ENCODE measurements at places on chromosomes 2 and 18. TPM values are rescaled to one million over a fixed set of nuclear protein-coding genes. Genes with fewer than 3 reads are reported as not detected.

GPR75 gene
- 5.8 TPM for total RNA-seq

- DNase-seq: no peak
Measured at GRCh38 chr2:211503856-211504255, 947.5 kb downstream of the CPS1 start.

- no peak for DNase-seq
Measured at GRCh38 chr2:133158024-133158423, 410.2 kb downstream of the NCKAP5 start.

STEAP3 gene
- total RNA-seq: 1.1 TPM

UPP2 gene
- not detected for total RNA-seq

DNA sequence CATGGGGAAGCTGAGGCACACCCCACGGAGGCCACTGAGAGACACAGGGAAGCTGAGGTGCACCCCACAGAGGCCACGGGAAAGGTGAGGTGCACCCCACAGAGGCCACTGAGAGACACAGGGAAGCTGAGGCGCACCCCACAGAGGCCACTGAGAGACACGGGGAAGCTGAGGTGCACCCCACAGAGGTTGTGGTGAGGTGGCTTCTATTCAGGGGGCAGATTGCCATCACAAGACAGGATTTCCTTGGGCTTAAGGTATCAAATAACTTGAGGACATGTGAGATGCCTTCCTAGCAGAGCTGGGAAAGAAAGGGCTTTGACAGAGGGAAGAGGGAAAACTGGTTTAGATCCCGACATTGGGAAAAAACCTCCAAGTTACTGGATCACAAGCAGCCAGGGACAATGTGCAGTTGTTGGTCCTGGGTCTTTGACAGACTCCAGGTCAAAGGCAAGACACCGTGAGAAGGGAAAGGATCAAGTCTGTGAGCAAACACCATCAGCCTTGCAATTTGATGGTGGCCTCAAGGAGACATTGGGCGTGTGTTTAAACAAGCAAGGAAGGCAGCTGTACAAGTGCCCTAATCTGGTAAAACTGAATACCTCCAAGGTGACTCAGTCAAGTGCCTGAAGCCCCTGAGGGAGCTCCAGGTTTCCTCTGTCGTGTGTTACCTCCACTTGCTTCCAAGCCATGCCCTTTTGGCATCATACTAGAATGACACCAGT, 133.2 kb upstream of the EPAS1 start:
- DNase-seq: no peak

GRCh38 chr2:84808279-84808678, 72.6 kb downstream of the TRABD2A start:
- DNase-seq: no peak

DNA sequence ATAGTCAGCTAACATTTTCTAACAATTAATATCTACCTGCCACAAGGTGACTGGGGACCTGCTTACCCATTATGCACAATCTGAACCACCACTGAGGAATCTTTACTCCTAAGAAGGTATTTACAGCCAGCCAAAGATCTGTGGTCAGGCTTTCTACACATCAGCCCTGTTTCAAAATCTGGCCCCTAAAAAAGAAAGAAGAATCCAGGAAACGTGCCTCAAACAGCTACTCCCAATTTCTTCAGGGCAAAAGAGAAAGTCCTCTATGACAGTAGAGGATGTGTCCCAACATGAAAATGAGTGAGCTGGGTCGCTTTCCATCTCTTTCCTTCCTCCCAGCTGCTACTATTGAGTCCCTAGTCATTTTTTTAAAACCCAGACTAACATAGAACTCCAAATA, 79.5 kb downstream of the EPB41L3 start:
- no peak for DNase-seq

TLX2 gene
- not detected for total RNA-seq

DNA sequence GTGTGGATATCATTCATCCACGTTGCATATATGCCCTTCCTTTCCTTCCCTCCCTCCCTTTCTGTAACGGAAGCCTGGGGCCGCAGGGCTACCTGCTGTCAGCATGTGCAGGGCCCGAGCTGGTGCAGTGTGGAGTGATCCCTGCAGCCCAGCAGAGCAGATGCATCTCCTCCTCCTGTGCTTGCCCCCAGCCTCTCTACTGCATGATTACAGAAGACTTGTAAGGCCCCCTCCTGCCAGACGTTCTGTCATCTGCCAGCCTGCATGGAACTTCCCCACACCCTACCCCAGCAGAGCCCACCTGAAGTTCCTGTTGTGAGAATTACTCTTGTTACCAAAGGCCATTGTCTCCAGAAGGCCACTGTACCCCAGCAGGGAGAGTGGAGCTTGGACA, 67.5 kb upstream of the FOSL2 start:
- no peak for DNase-seq

MRPL30 gene
- 18.5 TPM for total RNA-seq

DNA sequence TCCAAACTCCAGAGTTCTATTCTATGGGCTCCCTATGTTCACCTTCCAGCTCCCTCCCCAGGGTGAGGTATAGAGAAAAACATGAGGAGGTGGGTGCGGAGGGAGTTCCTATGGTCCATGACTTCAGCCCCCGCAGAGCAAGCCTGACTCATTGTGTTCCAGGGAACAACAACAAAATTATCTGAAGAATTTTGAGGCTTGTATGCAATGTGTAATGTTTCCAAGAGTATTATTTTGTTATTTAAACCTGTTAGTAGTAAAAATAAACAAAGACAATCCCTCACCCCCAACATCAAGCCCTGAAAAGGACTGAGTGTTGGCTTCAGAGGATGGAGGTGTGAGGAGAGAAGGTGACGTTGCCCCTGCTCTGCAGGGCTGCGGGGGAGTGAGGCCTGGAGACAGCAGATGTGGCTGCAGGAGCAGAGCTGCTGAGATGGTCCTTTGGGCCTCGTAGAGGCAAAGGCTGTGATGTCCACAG, 29.0 kb downstream of the LAMA3 start:
- DNase-seq: no peak

DPYSL5 gene
- total RNA-seq: not detected

DNA sequence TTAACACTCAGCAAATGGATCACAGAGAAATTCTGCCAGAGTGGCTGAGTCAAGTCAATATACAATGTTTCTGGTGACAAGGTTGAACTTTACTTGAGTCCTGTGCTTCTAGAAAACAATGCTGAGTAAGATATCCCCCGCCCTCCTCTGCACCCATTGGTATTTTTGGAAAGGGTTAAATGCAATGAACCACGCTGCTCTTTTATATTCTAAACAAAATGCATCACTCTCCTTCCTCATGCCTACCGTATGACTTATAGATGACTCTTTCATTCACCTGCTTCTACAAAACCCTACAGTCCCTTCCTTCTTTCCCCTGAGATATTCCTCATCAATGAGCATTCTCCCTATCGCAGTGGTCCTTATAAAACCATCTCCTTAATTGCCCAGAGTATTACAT, 168.8 kb downstream of the TXNL1 start:
- no peak for DNase-seq

DNA sequence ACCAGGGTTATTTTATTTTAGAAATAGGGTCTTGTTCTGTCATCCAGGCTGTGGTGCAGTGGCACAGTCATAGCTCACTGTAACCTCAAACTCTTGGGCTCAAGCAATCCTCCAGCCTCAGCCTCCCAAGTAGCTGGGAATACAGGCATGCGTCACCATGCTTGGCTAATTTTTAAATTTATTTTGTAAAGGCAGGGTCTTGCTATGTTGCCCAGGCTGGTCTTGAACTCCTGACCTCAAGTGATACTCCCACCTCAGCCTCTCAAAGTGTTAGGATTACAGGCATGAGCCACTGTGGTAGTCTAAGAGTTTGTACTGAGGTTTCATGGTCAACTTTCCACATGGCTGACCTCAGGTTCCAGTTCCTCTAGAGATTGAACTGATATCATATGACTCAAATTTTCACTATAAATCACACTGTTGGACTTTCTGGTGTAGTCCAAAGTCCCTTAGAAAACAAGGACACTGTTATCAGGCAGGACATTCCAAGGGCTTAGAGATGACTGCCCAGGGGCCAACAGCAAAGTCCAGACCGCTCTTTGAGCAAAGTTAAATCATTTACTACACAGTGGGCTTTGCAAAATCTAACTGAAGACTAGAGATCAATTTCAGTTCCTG, 82.0 kb upstream of the MEX3C start:
- peak; percentile 36 for DNase-seq

DNA sequence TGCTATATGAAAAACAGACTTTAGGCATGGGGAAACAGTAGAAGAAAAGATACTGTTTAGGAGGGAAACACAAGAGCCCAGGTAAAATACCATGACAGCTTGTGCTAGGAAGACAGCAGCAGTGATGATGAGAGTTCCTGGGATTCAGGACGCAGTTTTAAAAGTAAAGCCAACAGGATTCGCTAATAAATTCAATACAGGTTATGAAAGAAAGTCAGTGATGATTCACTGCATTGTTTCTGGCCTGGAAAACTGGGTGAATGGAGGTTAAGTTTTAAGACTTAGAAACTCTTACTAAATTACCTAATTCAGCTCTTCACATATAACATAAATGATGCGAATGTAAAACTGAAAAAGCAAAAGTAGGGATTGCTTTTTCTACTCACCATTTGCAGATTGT, 27.9 kb upstream of the RNU4ATAC start:
- DNase-seq: no peak

CCDC74A gene
- 3.1 TPM for total RNA-seq

LYG2 gene
- total RNA-seq: not detected

IL1F10 gene
- total RNA-seq: not detected

DNA sequence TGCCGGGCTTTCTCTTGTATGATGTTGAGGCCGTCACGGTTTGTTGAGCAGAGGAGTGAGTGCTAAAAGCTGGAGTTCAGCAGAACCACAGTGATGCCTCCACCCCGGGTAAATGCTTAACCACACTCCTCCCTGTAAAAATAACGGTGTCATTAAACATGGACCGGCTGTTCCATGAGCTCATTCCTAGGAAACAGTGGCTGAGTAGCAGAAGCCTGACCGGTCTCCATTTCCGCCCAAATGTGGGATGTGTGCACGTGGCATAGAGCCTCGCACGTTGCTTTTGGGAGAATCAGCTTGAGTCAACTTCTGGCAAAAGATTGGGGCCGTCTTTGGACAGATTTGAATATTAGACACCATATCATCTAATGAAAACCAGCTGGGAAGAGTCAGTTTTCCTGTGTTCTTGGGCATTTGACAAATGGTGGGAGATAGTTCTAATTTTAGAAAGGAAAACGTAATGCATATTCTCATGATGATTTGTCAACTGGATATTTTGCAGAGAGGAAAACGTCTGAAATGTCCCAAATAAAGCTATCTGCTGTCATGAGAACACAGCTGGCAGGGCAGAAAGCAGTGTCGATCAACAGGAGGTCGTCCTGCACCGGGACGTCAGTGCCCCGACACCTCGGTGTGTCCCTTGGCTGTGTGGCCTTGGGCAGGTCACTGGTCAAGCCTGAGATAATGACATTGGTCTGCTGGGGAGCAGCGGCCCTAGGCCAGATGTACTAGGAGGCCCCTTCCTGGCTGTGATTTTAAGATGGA, 42.4 kb downstream of the LRRFIP1 start:
- peak; percentile 71 for DNase-seq

DNA sequence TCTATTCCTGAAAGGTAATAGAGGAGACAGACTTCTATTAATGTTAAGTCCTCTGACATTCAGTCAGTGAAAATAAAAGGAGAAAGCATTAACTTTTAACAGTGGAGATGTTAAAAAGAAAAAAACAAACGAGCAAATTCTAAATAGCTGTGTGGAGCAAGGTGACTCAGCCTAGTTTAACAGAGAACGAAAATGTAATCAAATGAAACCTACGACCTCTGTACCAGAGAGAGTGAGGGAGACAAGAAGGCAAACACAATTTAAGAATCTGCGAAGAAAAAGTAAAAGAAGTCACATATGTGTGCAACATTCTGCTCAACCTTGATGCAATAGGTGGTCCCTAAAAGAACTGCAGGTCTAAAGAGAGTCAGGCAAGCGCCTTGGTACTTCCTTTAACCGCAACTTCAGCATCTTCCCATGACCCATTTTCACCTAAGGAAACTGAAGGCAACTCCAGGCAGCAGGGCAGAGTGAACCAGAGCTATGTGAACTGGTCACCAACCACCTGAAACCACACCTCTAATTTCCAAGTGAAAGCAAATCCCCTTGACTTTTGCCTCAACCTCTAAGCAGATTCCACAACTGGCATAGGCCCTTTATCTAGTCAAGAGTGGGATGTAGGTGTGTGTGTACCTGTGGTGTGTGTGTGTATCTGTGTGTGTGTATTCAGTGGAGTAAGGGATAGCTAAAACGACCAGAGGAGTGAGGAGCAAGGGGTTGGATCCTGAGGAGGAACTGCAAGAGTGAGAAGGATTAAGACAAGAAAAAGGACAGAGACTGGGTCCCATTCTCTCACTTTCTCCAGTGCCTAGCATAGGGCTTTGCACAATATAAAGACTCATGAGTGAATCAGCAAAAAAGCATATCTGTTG, 43.0 kb downstream of the FIGN start:
- DNase-seq: no peak

DNA sequence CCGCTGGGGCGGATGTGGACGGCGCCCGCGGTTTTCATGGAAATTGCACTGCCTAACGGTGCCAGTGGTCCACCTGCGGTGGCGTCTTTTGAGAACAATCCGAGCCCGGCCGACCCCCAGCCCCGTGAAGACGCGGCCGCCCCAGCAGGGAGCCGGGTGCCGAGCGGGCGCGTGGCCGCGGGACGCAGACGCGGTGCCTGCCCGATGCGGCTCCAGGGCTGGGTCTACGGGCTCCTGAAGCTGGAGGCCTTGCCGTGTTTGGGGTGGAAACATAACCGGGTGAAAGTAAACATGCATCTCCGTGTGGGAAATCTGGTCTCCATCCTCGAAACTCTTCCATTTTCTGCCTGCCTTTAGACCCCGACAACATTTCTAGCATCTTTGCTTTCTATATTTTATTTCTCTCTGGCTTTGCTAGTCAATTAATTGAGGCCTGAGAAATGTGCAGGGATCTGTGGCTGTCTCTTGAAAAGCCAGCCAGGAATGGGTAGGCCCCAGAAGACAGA, 572 bp downstream of the INPP4A start:
- DNase-seq: no peak

All from B cell (primary cell).